Astrocyte (in vitro differentiated cells and primary cell): ENCODE measurements at places on chromosomes 11 and 22. TPM values are rescaled to one million over a fixed set of nuclear protein-coding genes. Genes with fewer than 3 reads are reported as not detected.

GRCh38 chr22:37278261-37278660 lies 4.0 kb upstream of the CYTH4 start:
- no peak for DNase-seq

The KBTBD3 gene
- 4.7 and 5.2 TPM in 2 replicates for total RNA-seq

DNA sequence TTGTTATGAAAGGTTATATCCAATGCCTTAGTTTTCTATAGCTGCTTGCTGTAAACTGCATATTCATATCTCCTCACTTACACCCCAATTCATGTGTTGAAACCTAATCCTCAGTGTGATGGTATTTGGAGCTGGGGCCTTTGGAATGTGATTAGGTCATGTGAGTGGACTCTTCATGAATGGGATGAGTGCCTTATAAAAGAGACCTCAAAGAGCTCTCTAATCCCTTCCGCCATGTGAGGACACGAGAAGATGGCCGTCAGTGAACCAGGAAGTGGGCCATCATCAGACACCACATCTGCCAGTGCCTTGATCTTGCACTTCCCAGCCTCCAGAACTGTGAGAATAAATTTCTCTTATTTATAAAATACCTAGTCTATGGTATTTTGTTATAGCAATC lies 79.3 kb downstream of the CYP2R1 start:
- DNase-seq = no peak

The PANX2 gene
- total RNA-seq = 2.3 and 2.8 TPM in 2 replicates

- peak; percentile 40 for DNase-seq
Measured at GRCh38 chr22:45889539-45890350, 87.2 kb downstream of the WNT7B start.

The OR5D14 gene
- total RNA-seq = not detected in 2 replicates
